ENCODE measurements at places on chromosomes 11 and 22. TPM values are rescaled to one million over a fixed set of nuclear protein-coding genes. Genes with fewer than 3 reads are reported as not detected.

Gene DRD2
- not detected for total RNA-seq

DNA sequence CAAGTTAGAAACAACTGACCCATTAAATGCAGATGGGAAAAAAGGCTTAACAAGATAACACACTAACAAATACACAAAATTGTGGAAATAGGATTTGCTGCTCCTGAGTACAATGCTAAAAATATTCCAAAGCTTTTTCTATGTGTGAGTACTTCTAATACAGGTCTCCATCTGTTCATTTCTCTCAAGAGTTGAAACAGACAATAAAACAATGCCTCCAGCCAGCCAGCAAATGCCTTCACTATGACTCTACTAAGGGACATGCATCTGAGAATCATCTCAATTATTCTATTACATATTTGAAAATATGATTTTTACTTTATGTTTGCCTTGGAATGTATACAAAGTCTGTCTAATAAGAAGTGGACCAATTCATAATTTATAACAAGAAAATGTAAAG is 119.0 kb downstream of the CADM1 start:
- DNase-seq, result no peak

- peak; percentile 87 for DNase-seq
Observed at GRCh38 chr11:71489311-71490043, 36.5 kb downstream of the NADSYN1 start.

- peak; percentile 9 for DNase-seq
Observed at GRCh38 chr11:132734217-132734616, 798.1 kb downstream of the OPCML start.

DNA sequence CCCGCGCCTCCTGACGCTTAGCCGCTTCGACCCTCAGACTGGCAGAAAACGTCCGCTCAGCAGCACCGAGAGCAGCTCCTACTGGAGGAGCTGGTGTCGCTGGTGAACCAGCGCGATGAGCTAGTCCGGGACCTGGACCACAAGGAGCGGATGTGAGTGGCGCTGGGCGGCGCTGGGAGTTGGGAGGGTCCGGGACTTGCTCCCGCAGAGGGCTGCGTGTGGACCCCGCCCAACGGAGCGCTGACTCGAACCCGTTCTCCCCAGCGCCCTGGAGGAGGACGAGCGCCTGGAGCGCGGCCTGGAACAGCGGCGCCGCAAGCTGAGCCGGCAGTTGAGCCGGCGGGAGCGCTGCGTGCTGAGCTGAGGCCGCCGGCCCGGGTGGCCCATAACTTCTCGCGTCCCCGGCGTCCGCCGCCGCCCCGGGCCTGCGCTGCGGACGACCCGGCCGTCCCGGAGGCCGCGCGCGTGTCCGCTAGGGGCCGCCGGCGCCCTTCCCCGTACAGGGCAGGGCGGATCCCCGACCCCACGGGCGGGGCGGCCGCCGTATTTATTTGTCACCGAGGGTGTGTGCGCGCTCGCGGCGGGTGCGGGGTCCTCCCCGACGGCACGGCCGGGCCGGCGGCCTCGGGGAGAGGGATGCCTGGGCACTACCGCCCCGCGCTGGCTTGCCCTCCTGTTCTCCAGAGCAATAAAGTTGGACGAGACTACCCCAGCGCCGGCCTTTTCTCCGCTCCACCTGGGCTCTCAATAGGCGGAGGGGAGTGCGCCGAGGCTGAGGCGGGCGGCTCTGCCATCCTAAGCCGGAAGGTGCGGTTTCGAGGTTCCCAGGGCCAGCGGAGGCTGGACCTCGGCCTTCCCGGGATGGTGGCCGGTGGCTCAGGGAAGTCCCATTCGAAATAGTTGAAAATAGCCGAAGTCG is 3.4 kb downstream of the KCNK7 start:
- no peak for DNase-seq

All from activated CD4-positive, alpha-beta T cell treated with anti-CD3 and anti-CD28 coated beads for 36 hours (primary cell).